ENCODE measurements at places on chromosomes 1 and 21. TPM values are rescaled to one million over a fixed set of nuclear protein-coding genes. Genes with fewer than 3 reads are reported as not detected.

The PLD5 gene
- total RNA-seq = not detected

The HRNR gene
- total RNA-seq = not detected

The SPRR2B gene
- not detected for total RNA-seq

The TACSTD2 gene
- 0.29 TPM for total RNA-seq

The KCNJ15 gene
- total RNA-seq = 10.1 TPM

GRCh38 chr1:16072616-16073484 is 601 bp downstream of the FAM131C start:
- no peaks in the 10 kb centered on the region for H3K27me3 ChIP-seq
- no peak overlapping the region for H3K27ac ChIP-seq
- H3K4me3 ChIP-seq = peak overlapping the region; percentile 66
- H3K36me3 ChIP-seq = no peaks in the 10 kb centered on the region

DNA sequence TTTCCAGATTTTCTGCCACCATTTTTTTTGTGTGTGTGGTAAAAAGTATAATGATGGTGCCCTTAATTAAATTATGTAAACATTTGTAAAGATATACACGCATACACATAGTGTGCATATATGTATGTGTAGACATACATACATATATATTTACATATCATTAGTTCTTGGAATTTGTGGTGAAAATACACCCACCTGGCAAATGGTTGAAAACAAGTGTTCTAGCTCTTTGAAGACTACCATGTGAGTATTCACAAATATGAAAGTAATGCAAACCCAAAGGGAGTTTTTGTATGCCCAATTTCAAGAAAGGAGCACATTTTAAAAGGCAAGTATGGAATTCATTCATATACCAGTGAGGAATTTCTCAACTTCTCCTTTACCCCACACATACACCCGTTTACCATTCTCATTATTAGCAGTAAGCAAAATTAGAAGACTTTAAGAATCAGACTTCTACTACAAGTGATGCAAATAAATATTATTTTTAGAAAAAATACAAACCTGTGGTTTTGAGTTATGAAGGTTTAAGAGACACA is 8.0 kb downstream of the RABGAP1L start:
- H3K27ac ChIP-seq = no peak overlapping the region
- H3K36me3 ChIP-seq = no peaks in the 10 kb centered on the region
- no peaks in the 10 kb centered on the region for H3K27me3 ChIP-seq
- H3K4me3 ChIP-seq = no peak overlapping the region
- no peaks in the 10 kb centered on the region for H3K4me1 ChIP-seq
- DNase-seq = no peak

DNA sequence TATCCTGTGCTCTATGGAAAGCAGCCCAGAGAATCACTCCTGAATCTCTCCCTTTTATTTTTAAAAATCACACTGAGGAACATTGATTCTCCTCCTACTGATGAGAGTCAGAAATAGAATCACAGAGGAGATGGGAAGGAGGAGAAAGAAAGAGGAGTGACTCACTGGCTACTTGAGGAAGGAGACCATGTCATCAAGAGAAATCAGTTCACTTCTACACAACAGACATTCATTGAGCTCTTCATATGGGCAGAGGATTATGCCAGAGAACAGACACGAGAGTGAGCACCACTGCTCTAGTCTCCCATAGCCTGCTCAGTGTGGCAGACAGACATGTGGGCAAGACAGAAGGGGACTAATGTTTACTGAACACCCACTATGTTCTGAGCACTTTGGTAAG is 44.2 kb downstream of the RAB3B start:
- DNase-seq = peak; percentile 88
- peak overlapping the region; percentile 66 for H3K27ac ChIP-seq
- peaks cover 5% of the 10 kb centered on the region for H3K36me3 ChIP-seq
- peaks cover 21% of the 10 kb centered on the region for H3K4me1 ChIP-seq

- H3K4me1 ChIP-seq = peaks cover 5% of the 10 kb centered on the region
- H3K27me3 ChIP-seq = no peaks in the 10 kb centered on the region
- no peak overlapping the region for H3K4me3 ChIP-seq
- peak; percentile 99 for DNase-seq
- no peaks in the 10 kb centered on the region for H3K36me3 ChIP-seq
Measured at GRCh38 chr1:1290238-1290731, 10.0 kb downstream of the SCNN1D start.

GRCh38 chr21:42296501-42296900 is 18.7 kb downstream of the TFF3 start:
- H3K27me3 ChIP-seq = no peaks in the 10 kb centered on the region
- H3K4me3 ChIP-seq = no peak overlapping the region
- no peaks in the 10 kb centered on the region for H3K4me1 ChIP-seq
- H3K36me3 ChIP-seq = no peaks in the 10 kb centered on the region
- DNase-seq = no peak

GRCh38 chr1:17732475-17732874 is 22.7 kb upstream of the ACTL8 start:
- no peaks in the 10 kb centered on the region for H3K36me3 ChIP-seq
- H3K27ac ChIP-seq = no peak overlapping the region
- no peak overlapping the region for H3K4me3 ChIP-seq
- DNase-seq = peak; percentile 92
- peaks cover 3% of the 10 kb centered on the region for H3K4me1 ChIP-seq

DNA sequence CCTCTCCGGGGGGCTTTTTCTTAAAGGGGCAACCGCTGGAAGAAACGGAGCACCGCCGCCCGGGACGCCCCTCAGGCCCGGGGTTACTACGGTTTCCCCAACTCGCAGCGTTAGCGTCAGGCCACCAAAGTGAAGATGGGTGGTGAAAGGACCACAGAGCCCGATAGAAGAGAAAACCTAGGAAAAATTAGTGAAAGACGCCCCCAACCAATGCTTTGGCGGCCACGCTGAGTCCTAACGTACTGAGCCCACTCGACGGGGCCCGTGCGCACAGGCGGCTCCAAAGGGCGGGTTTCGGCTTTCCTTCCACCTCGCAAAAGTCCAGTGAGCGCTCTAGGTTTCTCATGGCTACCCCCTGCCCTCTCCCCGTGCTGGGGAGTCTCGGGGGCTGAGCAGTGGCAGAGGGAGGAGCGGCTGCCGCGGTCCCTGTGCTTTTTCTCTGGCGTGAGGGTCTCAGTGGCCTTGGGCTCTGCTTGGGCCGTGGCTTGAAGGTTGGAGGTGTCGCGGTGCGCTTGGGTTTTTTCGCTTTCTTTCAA is 12.2 kb upstream of the SPEN start:
- H3K4me3 ChIP-seq = peak overlapping the region; percentile 89
- peak; percentile 76 for DNase-seq
- H3K27ac ChIP-seq = peak overlapping the region; percentile 98

DNA sequence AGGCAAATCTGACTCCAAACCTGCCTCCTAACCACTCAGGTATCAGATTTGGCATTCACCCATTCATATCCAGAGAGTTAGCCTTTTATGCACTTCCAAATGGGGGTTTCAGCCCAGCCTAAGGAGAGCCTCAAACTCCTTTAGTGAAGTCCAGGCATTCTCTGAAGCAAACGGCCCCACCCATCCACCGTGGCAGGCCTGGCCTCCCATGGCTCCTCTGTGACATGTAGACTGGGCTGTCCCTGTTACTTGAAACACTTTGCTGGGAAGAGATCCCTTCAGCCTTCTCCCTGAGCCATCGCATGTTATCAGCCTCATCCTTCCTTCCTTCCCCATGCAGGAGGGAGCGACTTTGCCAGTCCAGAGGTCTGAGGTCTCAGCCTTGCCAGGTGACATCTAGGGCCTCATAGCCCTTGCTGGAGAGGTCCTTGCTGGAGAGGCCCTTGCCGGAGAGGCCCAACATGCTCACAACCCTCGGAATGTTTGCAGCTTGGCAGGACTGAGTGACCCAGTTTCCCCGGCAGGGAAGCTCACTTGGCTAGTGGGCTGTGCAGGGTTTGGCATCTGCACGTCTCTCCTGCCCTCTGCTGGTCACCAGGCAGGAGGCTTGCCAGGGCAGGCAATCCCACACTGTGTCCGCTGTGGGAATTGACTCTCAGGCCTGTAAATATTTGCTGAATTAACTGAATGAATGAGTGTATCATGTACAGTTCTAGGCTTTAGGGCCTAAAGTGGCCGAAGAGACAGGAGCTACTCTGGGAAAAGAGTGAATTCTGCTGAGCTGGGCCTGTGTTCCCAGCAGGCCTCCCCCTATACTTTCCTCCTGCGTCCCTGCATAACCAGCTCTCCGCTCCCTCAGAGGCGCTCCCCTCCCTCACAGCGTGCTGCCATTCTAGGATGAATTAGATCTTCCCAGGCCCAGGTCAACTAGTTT is 26.7 kb upstream of the RBM15 start:
- peak; percentile 83 for DNase-seq
- H3K4me3 ChIP-seq = no peak overlapping the region
- no peak overlapping the region for H3K27ac ChIP-seq
- H3K27me3 ChIP-seq = no peaks in the 10 kb centered on the region

DNA sequence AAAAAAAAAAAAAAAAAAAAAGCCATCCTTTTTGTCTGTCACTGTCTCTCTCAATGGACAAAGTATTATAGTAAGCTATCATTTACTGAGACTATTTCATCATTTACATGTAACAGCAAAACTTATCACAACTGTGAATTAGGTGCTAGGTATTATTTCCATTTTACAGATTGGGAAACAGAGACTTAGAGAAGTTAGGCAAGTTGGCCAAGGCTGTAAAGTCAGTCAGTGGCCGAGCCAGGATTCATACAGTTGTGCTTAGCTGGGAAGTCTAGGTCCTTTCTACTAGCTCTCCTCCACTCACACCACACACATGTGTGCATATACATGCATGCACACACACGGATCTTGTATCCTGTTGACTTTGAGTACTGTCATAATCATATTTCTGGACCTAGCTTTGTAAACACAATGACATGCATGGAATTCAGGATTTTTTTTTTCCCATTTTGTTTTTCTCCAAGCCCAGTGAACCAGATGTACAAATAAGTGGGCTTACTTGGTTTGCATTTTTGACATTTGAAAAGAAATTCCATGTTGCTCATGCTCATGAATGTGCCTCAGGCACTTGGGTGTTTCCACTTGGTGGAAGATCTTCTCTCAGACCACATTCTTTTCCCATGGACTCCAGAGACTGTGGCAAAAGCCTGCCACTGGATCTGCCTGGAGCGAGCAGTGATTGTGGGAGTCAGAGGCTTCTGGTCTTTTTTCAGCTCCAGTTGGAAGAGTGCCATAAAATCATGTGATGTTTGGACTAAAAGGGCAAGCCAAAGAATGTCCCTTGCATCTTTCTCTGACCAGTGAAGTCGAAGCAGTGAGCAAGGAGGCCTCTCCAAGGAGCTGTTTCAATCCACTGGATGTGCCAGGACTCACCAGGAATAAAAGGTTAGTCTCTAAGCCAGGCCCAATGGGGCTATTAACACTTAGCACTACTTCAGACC is 61.7 kb upstream of the DNAJC6 start:
- peak; percentile 90 for DNase-seq
- no peaks in the 10 kb centered on the region for H3K36me3 ChIP-seq
- H3K27me3 ChIP-seq = no peaks in the 10 kb centered on the region
- peaks cover 8% of the 10 kb centered on the region for H3K4me1 ChIP-seq
- no peak overlapping the region for H3K4me3 ChIP-seq
- H3K27ac ChIP-seq = peak overlapping the region; percentile 47

GRCh38 chr1:153573351-153573750 is 7.7 kb upstream of the S100A2 start:
- DNase-seq = peak; percentile 74
- no peaks in the 10 kb centered on the region for H3K27me3 ChIP-seq
- H3K36me3 ChIP-seq = no peaks in the 10 kb centered on the region
- peaks cover 33% of the 10 kb centered on the region for H3K4me1 ChIP-seq
- H3K27ac ChIP-seq = peak overlapping the region; percentile 85

- no peaks in the 10 kb centered on the region for H3K27me3 ChIP-seq
- H3K4me3 ChIP-seq = no peak overlapping the region
- H3K36me3 ChIP-seq = no peaks in the 10 kb centered on the region
- H3K27ac ChIP-seq = no peak overlapping the region
- H3K4me1 ChIP-seq = no peaks in the 10 kb centered on the region
- DNase-seq = no peak
Measured at GRCh38 chr1:171014880-171015279, 75.8 kb upstream of the FMO3 start.

DNA sequence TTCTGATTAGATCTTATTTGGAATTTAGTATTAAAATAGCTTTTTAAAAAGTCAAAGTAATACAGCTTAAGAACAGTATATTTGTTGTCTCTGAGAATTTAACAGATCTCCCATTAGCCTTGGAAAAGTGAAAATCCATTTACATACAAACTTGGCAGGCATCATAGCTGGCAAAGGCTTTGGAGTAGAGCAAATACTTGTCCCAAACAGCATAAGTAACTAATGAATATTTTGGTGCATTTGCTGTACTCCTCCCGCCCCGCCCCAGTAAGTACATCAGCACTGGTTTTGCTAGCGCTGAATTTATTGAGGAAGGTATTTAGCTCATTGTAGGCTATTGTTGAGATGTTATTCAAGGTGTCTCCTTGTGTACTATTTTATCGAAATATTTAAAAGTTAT is 417.7 kb upstream of the KAZN start:
- H3K27me3 ChIP-seq = peaks cover 3% of the 10 kb centered on the region
- no peak overlapping the region for H3K27ac ChIP-seq
- DNase-seq = no peak
- H3K4me1 ChIP-seq = no peaks in the 10 kb centered on the region
- H3K36me3 ChIP-seq = no peaks in the 10 kb centered on the region

DNA sequence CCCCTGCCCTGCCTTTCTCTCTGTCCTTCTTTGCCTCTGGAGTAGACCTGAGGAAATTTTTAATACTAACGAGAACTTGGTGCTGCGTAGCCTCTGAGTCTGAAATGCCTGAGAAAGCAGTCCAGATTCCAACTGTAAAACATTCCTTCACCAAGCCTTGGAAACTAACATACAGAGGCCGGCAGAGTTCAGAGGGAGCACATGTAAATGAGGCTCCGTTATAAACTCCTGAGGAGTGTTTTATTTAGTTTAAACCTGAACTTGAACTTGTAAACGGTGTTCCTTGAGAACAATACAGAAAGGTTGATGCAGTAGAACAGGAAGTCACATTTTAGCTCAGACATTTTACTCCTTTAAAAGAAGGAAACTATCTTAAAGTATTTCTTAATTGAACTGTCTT is 280.7 kb downstream of the TM2D1 start:
- peaks cover 8% of the 10 kb centered on the region for H3K27me3 ChIP-seq
- no peak overlapping the region for H3K27ac ChIP-seq
- peaks cover 11% of the 10 kb centered on the region for H3K4me1 ChIP-seq
- H3K36me3 ChIP-seq = no peaks in the 10 kb centered on the region
- no peak overlapping the region for H3K4me3 ChIP-seq

DNA sequence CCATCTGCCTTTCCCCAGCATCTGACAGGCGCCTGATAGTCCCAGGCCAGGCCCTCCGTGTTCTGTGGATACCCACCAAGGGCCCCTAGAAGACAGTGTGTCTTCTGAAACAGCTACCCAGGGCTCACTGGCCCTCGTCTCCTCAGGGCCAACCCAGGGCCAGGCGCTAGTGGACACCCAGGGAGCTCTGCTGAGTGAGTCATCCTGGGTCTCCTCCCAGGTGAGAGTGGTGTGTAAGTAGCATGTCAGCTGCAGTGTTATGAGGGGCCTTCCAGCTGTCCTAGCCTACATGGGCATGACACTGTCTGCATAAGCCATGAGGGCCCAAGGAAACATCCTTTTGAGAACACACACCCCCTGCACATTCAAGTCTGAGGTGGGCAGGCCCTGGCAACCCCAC is 36.7 kb downstream of the CHD5 start:
- H3K4me3 ChIP-seq = no peak overlapping the region
- DNase-seq = no peak
- H3K4me1 ChIP-seq = no peaks in the 10 kb centered on the region
- no peaks in the 10 kb centered on the region for H3K36me3 ChIP-seq

GRCh38 chr1:78447086-78447485 is 43.7 kb upstream of the PTGFR start:
- no peak overlapping the region for H3K4me3 ChIP-seq
- DNase-seq = no peak
- H3K27ac ChIP-seq = no peak overlapping the region
- H3K4me1 ChIP-seq = peaks cover 5% of the 10 kb centered on the region
- no peaks in the 10 kb centered on the region for H3K27me3 ChIP-seq
- H3K36me3 ChIP-seq = no peaks in the 10 kb centered on the region

- H3K27ac ChIP-seq = peak overlapping the region; percentile 92
- H3K4me1 ChIP-seq = peaks cover 39% of the 10 kb centered on the region
- peak overlapping the region; percentile 73 for H3K4me3 ChIP-seq
- peak; percentile 89 for DNase-seq
Measured at GRCh38 chr21:45975020-45975666, 6.4 kb upstream of the COL6A1 start.

All from osteoblast (primary cell).